ENCODE measurements at places on chromosomes 7 and 10. TPM values are rescaled to one million over a fixed set of nuclear protein-coding genes. Genes with fewer than 3 reads are reported as not detected.

ERVW-1 gene
- total RNA-seq = 0.04 TPM

STEAP4 gene
- 0.06 TPM for total RNA-seq

GPER1 gene
- total RNA-seq = 1.4 TPM

A1CF gene
- total RNA-seq = not detected

CPA4 gene
- 6.3 TPM for total RNA-seq

NUTM2D gene
- total RNA-seq = 1.7 TPM

STEAP2 gene
- 4.9 TPM for total RNA-seq

WDR11 gene
- 23.7 TPM for total RNA-seq

VGF gene
- 20.3 TPM for total RNA-seq

TRIM24 gene
- 8.8 TPM for total RNA-seq

Measured in A549 treated with dexamethasone at 1 μM for 4 hours (cell line).